ENCODE measurements at places on chromosomes 3 and 15.
A peak's percentile ranks its signal among the peaks of the same experiment; 100 is the strongest.

GRCh38 chr3:89912031-89912430 lies 804.6 kb downstream of the EPHA3 start:
- no peak for DNase-seq

DNA sequence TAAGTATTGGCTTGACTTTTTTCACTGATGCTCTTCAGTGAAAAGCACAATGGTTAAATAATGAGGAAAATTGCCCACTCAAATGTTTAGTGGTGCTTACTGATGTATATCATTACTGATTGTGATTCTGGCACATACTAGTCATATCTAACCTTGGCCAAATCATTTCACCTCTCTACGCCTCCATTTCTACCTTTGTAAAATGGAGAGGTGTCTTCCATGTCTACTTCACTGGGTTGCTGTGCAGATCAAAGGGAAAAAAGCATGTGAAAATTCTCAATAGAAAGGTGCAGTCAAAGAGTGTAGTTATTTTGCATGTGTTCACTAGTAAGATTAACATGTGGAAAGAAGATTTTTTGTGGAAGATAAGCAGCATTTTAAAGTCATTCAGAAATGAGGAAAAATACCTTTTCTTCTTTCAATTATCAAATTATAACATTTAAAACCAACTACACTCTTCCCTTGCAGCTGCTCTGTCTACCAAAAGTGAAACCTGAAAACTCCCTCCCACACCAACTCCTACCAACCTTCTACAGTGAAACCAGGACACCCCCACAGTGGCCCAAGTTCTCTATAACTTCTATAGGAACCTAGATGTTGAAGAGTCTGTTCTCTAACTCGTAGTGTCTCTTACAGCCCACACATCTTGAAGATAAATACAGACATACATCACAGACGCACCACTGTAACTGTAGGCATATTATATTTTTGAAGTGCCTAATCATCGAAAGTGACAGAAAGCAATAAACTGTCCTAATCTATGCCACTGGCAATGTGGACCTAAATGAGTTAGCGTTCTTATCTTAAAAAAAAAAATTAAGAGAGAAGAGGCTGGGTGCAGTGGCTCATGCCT lies 1.4 kb downstream of the CD200R1 start:
- no peak for DNase-seq

DNA sequence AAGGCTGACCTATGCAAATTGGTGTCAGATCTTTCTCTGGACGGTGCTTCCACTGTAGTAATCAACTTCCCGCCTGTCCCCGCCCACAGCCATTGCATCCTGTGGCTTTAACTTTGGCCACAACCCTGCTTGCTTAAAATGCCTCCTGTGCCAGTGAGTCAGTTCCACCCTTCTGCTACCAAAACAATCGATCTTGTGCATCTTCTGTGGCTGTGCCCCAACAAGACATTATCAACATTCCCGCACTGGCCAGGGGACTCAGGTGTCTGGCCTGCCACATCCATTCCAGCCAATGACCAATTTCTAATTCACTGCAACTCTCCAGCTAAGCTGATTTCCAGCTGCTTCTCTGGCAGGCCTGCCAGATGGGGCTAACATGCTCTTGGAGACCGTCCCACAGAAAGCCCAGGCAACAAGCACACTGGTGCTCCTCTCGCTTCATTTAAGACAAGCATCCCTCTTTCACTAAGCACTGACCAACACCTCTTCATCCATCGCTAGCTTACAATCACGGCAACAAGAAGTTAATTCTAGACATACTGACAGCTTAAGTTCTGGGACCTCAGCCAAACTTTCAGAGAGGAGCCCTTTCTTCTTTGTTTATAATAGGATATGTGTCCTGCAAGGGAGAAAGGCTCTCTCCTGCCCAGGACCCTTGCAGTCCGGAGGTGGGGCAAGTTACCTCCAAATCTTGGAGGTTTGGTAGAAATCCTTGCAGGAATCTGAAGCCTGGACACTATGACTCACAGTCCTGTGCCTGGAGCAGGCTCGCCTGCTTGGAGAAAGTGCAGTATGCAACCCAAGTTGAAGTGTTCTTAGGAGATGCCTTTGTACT lies 6.7 kb downstream of the CA12 start:
- DNase-seq = peak; percentile 78

DNA sequence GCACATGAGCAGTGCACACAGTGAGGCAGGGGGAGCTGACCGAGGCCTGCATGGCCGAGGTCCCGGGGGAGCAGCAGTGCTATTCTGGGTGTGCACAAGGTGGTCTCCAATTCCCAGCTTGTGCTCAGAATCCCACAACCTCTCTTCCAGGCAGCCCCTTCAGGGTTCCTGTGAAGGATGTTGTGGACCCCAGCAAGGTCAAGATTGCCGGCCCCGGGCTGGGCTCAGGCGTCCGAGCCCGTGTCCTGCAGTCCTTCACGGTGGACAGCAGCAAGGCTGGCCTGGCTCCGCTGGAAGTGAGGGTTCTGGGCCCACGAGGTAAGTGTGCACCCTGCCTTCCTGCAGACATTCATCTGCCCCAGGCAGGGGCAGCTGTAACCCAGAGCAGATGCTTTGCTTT lies 80.2 kb downstream of the DNASE1L3 start:
- no peak for DNase-seq

- no peak for DNase-seq
Observed at GRCh38 chr3:45844616-45845015, 2.7 kb upstream of the LZTFL1 start.

DNA sequence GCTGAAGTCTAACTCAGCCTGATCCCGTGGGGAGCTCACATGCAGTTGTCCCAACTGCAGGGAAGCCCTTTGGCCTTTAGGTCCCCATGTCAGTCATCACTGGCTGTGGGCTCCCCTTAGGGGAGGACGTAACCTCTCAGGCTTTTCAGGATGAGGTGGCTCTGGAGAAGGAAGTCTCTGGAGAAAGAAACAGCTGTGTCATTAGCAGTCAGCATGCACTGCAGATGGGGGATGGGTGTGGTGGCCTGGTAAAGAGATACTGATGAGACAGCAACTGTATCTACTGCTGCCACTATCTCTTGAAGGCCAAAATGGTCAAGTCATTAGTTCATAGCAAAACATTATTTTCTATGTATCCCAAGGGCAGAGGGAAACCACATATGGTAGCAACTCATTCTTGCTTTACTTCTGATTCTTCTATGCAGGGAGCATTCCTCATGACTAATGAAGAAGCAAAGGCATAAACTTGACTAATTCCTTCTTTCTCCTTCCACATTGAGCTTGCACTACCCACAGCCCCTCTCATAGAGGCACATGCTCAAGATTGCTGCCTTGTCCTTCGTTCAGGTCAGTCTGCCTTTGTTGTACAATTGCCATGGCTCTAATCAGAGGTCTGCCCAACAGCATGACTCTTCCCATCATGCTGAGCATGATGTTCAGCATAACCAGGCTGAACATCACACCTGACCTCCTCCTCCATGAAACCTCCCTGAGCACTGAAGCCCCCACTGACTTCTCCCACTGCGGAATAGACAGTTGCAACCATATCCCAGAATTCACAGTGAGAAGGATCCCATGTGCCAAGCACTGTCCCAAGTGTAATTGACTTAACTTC lies 47.8 kb upstream of the TMEM158 start:
- DNase-seq = no peak

DNA sequence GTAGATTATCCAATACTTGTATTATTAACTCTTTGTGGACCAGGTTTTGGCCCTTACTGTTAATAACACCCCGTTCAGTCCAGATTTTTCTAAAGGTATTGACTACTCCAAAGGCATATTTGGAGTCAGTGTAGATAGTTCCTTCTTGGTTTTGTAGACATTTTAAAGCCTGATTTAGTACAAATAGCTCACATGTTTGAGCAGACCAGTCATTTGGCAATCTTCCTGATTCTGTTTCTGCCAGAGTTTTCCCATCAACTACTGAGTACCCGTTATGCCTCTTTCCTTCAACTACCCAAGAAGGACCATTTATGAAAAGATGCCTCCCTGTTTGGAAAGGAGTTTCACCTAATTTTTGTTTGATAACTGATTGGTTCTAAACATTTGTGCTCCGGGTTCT lies 82.0 kb downstream of the CHCHD4 start:
- DNase-seq = peak; percentile 43

- DNase-seq = no peak
Observed at GRCh38 chr3:193010191-193010590, 92.5 kb upstream of the MB21D2 start.

DNA sequence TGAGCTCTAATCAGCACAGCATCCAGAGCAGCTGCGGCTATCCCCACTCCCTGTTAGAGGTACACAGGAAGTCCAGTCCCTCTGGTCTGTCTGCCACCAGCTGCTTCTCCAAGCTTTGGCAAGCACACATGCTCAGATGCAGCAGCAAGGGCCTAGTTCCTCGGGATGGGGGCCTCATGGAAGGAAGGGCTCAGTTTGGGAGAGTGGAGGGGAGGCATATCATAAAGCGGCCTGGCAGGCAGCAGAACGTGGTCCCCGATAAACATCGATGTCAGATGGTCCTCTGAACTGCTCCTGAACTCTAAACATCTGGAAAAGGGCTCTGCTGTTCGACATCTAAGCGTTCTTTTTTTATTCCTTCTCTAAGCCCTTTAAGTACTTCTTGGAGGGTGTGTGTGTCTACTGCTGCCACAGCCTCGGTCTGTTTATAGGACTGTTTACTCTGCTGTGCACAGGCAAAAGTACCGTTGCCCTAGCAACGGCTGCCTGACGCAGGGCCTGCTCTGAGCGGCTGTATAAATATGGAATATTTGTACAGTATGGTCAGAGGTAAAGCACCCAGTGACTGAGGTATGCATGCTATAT lies 74.6 kb downstream of the PRICKLE2 start:
- DNase-seq = peak; percentile 92

- DNase-seq = no peak
Observed at GRCh38 chr3:21502656-21503055, 248.4 kb downstream of the ZNF385D start.

GRCh38 chr3:187994221-187995042 lies 159.5 kb upstream of the LPP start:
- peak; percentile 93 for DNase-seq

GRCh38 chr3:106534206-106534605 lies 665.4 kb upstream of the CBLB start:
- DNase-seq = no peak

DNA sequence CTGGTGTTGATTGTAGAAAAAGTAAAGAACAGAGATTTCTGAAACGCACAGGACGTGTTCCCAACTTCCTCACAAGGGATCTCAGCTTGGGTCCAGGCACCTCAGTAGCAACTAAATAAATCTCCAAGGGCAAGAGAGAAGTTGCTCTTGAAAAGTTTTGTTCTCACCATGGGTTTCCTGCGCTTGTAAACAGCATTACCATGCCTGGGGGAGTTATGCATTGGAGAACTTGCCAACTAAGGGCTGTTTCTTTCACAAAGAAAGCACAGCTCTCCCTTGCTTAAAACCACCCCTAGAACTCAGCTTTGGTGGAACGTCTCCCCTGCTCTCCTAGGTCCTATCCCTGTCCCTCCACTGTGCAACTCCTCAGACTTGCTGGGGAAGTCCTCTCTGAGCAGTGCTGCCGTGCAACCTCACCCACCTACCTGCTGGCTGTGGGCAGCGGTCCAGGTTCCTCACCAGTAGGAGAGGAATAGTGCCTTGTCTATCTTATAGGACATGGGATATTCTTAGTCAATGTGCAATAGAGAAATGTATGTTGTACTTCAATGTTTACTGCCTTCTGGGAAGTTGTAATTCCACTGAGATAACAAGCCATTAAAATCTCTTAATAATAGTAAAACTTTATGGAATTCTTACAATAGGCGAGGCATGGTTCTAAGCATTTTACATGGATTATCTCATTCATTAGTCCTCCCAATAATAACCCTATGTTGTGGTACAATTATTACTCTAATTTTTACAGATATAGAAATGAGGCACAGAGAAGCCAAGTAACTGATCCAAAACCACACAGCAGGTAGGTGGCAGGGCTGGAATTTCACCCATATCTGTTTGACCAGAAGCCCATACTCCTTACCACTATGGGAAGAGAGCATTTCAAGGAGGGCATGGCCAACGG lies 51.5 kb downstream of the UMPS start:
- DNase-seq = no peak

- no peak for DNase-seq
Observed at GRCh38 chr15:72172796-72173195, 24.8 kb downstream of the GRAMD2A start.

- peak; percentile 77 for DNase-seq
Observed at GRCh38 chr3:192481638-192482037, 245.7 kb downstream of the FGF12 start.

DNA sequence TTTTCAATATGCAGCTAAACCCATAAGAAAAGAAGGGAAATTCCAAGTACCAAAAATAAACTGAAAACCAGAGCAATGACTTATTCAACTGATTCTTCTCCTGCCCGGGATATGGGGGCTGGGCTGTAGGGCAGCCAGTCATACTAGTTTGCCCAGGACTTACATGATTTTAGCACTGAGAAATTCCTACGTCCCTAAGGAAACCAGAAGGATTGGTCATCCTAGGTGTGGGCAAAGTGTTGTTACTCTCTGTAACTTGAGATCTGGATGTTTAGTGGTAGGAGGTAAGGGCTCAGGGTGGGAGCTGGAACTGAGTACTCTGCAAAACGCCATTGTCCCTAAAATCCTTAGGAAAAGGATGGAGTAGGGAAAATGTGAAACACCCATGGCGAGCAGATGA lies 1.2 kb upstream of the DAZL start:
- DNase-seq = peak; percentile 55

- no peak for DNase-seq
Observed at GRCh38 chr3:36942638-36943248, 2.1 kb downstream of the TRANK1 start.

DNA sequence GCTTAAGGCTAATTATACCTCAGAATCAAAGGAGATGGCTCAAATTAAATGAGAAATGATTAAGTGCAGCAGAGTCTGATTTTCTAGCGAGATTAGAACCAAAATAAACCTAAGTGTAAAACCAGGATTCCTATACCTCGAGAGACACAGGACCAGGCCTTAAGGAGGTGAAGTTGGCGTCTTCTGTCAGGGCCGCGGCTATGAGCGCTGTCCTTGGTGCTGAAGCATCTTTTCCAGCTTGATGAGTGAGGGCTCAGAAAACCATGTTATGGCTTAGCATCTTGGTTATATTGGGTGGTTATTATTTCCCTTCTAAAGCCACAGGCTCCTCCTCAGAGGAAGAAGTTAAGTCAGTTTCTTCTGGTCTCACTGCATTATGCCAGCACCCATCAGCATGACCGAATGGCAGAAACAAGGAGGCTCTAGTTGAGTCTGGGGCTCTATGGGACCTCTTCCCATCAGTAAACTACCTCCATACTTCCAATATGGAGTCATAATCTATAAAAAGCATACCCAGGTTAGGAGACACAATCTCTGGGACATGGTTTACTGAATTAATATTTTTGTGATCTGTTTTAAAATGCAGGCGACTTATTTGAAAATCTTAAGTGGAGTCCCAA lies 120.1 kb upstream of the NMNAT3 start:
- DNase-seq = peak; percentile 54

GRCh38 chr15:79089331-79089889 lies 1.2 kb downstream of the RASGRF1 start:
- DNase-seq = no peak

Measured in fibroblast of lung (primary cell).